Activated CD8-positive, alpha-beta memory T cell treated with anti-CD3 and anti-CD28 coated beads, Interleukin-2, amount 10 ng/mL, durations not matched to agents 7 days and 5 days (primary cell): ENCODE measurements at places on chromosomes 13 and 19. TPM values are rescaled to one million over a fixed set of nuclear protein-coding genes. Genes with fewer than 3 reads are reported as not detected.

DNA sequence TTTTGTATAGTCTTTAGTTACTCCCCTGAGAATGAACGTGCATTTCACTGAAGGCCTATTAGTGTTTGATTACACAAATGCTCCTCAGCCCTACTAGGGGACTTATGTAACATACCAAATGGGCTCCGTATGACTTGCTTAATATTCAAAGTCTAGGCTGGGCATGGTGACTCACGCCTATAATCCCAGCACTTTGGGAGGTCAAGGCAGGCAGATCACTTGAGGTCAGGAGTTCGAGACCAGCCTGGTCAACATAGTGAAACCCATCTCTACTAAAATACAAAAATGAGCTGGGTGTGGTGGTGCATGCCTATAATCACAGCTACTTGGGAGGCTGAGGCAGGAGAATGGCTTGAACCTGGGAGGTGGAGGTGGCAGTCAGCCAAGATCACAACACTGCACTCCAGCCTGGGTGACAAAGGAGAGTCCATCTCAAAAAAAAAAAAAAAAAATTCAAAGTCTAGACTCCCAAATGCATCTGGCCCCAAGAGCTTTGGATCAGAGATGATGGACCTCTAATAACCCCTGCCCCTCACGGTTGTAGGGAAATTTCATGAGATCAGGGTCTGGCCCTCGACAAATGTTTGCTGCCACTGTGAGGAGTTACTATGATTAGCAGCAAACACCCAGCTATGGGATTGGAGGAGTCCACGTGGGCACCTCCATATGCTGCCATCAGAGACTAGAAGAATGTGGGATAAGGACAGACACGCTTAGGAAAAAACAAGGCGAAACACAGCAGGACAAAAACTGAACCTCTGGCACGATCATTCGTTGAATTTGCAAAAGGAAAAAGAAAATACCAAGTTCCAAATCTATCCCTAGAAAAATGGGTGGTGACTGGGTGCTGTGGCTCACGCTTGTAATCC lies 4.6 kb downstream of the FBXO17 start:
- DNase-seq = no peak

DNA sequence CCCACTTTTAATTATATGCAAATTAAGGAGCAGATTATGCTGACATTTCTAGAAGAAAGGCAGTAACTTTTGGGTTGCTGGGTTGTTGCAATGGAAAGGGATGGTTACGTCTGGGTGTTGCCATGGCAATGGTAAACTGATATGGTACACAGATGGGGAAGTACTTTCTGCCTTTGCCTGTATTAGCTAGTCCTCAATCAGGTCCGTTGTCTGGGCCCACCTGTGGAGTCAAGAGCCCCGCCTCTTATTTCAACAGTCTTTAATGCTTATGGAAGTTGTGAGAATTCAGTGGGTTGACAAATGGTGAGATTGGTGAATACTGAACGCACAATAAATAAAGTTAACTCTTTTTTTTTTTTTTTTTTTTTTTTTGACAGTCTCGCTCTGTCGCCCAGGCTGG lies 30.6 kb upstream of the DPP9 start:
- no peak for DNase-seq

- DNase-seq = peak; percentile 72
These were observed 13.6 kb upstream of the GPI start for GRCh38 chr19:34351382-34351826.

- DNase-seq = peak; percentile 86
These were observed 94.0 kb upstream of the RFC3 start for GRCh38 chr13:33723772-33724435.

DNA sequence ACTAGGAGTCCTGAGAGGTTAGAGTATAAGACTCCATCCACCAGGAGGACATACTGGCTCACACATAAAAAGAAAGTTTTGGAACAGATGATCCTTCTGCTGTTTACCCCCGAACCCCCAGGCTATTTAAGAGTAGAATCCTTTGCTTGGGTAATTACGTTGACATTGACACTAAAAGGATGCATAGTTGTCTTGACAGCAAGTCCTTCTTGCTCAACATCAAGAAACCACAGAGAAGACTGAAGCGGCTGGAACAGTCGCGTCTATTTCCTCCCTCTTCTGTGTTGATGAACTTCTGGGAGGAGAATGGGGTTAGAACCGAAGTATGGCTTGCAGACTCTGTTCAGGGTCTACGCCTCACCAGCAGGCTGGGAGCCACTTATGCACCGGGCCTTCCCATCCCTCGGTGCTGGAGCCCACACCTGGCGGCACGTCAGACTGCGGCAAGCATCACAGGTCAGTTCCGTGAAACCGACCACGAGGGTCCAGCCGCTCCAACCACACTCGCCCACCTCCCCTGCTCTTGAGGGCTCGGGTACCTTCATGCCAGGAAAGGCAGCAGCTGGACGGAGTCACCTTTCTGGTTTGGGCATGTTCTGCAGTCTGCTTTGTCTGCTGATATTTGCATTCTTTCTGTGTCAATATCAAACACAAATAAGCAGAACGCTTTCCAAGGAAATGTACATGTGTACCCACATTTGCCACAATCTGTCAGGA lies 42.4 kb upstream of the RANBP3 start:
- DNase-seq = no peak

TNFRSF19 gene
- 0.28 TPM for total RNA-seq

MCF2L gene
- total RNA-seq = 2.8 TPM

MBD3L3 gene
- total RNA-seq = not detected
